HFFc6 (cell line): ENCODE measurements at places on chromosomes 16 and 17. TPM values are rescaled to one million over a fixed set of nuclear protein-coding genes. Genes with fewer than 3 reads are reported as not detected.

DNA sequence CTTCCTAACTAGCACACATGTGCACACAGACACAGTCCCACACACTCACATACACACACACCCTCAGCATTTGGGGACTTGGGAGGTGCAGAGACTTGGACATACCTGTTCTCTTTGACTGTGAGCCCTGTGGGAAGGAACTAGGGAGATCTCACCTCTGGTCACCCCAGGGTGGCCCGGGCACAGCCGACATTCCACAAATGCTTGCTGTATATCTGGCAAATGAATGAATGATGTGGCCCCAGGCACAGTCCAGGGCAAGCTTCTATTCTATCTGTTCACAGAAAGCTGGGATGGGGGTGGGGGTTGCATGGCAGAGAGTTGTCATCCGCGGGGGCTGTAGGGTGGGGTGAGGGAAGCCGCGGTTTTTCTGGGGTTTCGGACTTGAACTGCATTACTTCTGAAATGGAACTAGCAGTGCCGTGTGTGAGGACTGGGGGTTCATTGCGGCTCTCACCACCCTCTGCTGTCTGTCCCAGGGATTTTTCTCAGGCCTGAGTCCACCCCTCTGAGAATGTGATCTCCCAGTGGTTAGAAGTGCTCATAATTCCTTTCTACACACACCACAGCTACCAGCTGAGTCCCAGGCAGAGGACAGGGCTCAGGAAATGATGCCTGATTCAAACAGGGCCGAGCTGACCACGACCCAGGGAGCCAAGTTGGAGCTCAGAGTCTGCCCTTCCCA, 3.3 kb upstream of the RIPOR1 start:
- no peaks in the 10 kb centered on the region; the same call in none of the 2 replicates for H3K27me3 ChIP-seq
- DNase-seq = peak; percentile 37
- H3K27ac ChIP-seq = no peak overlapping the region; the same call in 1 of the 2 replicates
- H3K4me1 ChIP-seq = peaks cover 45% of the 10 kb centered on the region

- DNase-seq = no peak
- H3K36me3 ChIP-seq = no peaks in the 10 kb centered on the region
- H3K27me3 ChIP-seq = peaks cover 5% of the 10 kb centered on the region; the same call in 1 of the 2 replicates
Measured at GRCh38 chr17:44749980-44750318, 8.8 kb upstream of the ADAM11 start.

Gene OTOA
- not detected in 3 replicates for total RNA-seq

Gene ZNF469
- 9.4 to 16.3 TPM (median 12.1 TPM) in 3 replicates for total RNA-seq

Gene KRT20
- not detected in 3 replicates for total RNA-seq

- H3K4me3 ChIP-seq = no peak overlapping the region
- H3K36me3 ChIP-seq = peaks cover under 1% of the 10 kb centered on the region; the same call in 1 of the 2 replicates
- H3K27me3 ChIP-seq = no peaks in the 10 kb centered on the region; the same call in 1 of the 2 replicates
- no peak for DNase-seq
Measured at GRCh38 chr17:68141050-68141449, 105.5 kb downstream of the KPNA2 start.

Gene C16orf89
- not detected in 3 replicates for total RNA-seq

DNA sequence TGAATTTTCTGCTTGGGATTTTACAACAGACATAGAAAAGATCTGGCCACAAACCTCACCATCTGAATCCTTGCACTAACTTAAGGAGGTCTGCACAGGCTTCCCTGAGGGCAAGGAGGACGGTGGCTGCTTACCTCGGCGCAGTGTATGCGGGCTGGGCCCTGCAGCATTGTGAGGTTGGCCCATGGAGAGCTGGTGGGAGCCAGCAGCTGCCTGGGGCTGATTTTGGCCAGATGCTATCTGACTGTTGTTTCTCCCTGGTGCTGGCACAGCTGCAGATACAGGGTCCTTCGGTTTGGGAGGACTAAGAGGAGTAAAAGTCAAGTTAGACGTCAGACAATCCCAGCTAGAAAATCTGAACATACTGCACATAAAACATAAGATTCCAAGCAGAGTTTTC, 79.8 kb downstream of the ARHGAP17 start:
- H3K27ac ChIP-seq = no peak overlapping the region
- no peak overlapping the region for H3K4me3 ChIP-seq
- peaks cover 1% of the 10 kb centered on the region; the same call in 1 of the 2 replicates for H3K27me3 ChIP-seq
- H3K4me1 ChIP-seq = no peaks in the 10 kb centered on the region
- DNase-seq = no peak
- peaks cover 45% of the 10 kb centered on the region for H3K36me3 ChIP-seq

Gene VWA3A
- total RNA-seq = not detected in 3 replicates

GRCh38 chr17:14205992-14206461, 30.6 kb downstream of the CDRT15 start:
- no peak for DNase-seq
- no peak overlapping the region for H3K27ac ChIP-seq
- no peaks in the 10 kb centered on the region for H3K27me3 ChIP-seq
- peaks cover 16% of the 10 kb centered on the region for H3K36me3 ChIP-seq
- H3K4me3 ChIP-seq = no peak overlapping the region

DNA sequence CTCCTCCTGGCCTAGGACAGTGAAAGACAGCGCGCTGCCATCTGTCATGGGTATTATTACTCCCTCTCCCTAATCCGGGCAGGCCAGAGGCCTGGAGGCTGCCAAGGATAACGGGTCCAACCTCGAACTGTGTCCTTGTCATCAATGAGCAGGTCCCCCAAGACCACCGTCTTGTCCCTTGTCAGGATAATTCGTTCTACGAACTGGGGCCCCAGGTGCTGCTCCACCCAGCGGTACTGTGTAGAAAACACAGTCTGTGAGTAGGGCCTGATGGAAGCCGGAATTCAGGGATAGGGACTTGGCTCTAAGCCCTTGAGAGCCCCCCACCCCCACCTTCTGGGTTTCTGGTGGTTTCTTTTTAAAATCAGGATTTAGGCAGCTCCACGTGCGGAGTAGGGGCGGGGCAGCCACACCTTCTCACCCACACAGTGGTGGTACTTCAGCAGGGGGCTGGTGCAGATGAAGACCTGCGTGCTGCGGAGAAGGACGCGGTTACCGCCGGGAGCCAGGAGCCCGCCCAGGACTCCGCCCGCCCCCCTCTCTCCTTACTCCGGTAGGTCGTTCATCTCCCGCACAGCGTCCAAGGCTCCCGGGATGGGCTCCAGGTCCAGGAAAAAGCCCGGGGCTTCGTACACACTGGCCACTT, 787 bp downstream of the NT5C start:
- H3K27me3 ChIP-seq = peaks cover 6% of the 10 kb centered on the region; the same call in 1 of the 2 replicates

Gene SYCE1L
- not detected in 2 replicates for total RNA-seq

DNA sequence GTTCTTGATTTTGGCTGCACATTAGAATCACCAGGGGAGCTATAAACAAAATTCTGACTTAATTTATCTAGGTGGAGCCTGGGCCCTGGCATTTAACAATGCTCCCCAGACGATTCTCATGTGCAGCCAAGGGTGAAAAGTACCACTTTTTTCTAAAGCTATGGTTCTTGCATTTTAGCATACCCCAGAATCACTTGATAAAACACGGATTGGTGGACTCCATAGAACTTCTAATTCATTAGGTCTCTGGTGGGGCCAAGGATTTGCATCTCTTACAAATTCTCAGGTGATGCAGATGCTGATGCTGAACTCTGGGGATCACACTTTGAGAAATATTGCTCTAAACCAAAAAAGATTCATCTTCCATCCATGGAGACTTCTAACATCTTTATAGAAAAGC, 74.5 kb downstream of the RPGRIP1L start:
- H3K27ac ChIP-seq = no peak overlapping the region
- DNase-seq = no peak
- H3K36me3 ChIP-seq = no peaks in the 10 kb centered on the region; the same call in 1 of the 2 replicates
- H3K4me3 ChIP-seq = no peak overlapping the region

Gene HOXB2
- not detected in 2 replicates for total RNA-seq
